Ureter (tissue), 1 donor: ENCODE measurements at places on chromosomes 7 and 10.

GRCh38 chr7:124379296-124379695 lies 346.4 kb upstream of the TMEM229A start:
- no peak for DNase-seq

- DNase-seq, result no peak
Measured at GRCh38 chr10:94344522-94345122, 18.1 kb downstream of the NOC3L start.

GRCh38 chr7:55565681-55566080 lies 6.6 kb downstream of the VOPP1 start:
- DNase-seq, result no peak

GRCh38 chr10:61986382-61986781 lies 84.9 kb downstream of the ARID5B start:
- DNase-seq, result no peak

DNA sequence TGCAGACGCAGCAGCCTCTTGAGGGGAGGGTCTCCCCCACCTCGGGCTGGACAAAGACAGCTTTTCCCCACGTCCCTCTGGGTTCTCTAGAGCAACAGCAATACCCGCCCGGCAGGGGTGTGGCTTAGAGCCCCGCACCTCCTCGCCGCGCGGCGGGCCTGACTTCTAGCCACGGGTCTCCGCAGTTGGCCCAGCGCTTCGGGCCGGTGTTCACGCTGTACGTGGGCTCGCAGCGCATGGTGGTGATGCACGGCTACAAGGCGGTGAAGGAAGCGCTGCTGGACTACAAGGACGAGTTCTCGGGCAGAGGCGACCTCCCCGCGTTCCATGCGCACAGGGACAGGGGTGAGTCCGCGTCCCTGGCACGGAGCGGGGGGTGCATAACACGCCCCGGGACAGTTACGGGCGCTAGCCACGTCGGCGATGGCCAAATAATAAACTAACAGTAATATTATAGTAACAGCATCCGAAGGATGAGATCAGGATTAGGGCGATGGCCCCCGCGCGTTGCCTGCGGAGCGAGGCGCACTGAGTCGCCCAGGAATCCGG lies 1.2 kb downstream of the CYP2E1 start:
- no peak for DNase-seq

DNA sequence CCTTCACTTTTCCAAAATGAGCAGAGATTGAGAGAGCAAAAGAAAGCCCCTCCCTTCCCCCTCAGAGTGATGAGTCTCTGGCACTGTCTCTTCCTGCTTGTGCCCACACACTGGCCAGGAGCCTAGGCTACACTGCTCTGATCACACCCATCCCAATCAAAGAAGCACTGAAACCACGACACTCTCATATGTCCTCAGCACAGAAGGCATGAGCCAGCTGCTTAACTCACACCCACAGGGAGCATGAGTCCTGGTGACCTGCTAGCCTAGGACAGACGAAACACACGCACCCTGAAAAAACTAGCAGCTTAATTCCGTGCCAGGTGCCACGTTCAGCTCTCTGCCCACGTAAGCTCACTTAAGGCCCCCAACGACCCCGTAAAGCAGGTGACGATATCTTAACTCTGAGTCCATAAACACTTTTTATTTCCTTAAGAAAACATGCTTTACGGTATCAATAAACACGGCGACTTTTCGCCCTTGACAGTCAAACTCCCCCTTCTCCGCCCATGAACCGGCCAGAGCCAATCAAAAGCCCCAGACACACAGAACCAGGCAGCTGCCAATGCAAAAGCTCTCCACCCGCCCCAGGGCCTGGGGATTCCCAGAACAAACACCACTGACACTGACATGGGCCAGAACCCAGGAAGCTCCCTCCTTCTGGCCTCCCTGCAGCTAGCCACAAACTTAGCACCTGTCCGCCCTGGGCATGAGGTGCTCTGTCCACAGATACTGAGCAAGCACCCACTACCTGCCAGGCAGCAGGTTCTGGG lies 69.0 kb downstream of the TNRC18 start:
- no peak for DNase-seq

DNA sequence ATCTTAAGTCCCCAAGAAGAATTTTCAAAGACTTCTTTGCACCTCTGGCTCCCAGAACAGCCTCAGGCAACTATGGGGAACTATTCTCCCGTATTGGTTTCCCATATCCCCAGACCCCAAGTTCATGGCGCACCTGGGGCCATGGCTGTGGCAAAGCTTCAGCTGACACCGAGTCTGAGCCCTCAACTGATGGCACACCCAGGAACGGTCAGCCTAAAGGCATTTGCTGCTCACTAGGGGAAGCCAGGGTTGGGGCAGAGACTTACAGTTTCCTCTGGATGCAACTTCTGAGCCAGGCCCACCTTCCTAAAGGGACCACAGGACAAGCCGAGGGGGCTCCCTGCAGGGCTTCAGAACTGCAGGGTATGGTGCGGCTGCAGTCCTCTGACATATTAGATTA lies 13.7 kb upstream of the CPA1 start:
- no peak for DNase-seq

- no peak for DNase-seq
Measured at GRCh38 chr7:47273974-47274766, 307.7 kb downstream of the TNS3 start.

- DNase-seq, result no peak
Measured at GRCh38 chr7:98810153-98810802, 59.5 kb downstream of the TMEM130 start.

GRCh38 chr10:45439365-45439764 lies 65.3 kb downstream of the ALOX5 start:
- no peak for DNase-seq

GRCh38 chr10:30422981-30423654 lies 10.9 kb upstream of the MAP3K8 start:
- peak; percentile 83 for DNase-seq

- DNase-seq, result no peak
Measured at GRCh38 chr7:12158334-12159060, 52.6 kb upstream of the TMEM106B start.

DNA sequence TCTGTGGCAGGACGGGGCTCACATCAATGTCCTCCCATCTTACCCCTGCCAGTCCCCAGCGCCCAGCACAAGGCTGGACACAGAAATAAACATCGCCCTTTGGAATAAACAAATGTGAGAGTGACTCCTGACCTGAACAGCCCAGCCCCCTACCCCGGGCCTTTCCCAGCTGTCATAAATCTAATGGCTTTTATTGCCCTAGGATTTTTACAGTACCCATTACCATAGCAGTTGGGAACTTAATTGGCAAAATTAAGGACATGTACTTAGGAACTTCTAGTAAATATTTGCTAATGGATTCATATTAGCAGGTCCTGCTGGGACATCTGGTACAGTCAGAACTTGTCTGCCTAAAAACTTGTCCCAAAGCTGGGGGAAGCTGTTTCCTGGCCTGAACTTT lies 76.6 kb downstream of the GLRX3 start:
- no peak for DNase-seq

- peak; percentile 34 for DNase-seq
Measured at GRCh38 chr10:80275756-80276155, 13.7 kb downstream of the MAT1A start.

DNA sequence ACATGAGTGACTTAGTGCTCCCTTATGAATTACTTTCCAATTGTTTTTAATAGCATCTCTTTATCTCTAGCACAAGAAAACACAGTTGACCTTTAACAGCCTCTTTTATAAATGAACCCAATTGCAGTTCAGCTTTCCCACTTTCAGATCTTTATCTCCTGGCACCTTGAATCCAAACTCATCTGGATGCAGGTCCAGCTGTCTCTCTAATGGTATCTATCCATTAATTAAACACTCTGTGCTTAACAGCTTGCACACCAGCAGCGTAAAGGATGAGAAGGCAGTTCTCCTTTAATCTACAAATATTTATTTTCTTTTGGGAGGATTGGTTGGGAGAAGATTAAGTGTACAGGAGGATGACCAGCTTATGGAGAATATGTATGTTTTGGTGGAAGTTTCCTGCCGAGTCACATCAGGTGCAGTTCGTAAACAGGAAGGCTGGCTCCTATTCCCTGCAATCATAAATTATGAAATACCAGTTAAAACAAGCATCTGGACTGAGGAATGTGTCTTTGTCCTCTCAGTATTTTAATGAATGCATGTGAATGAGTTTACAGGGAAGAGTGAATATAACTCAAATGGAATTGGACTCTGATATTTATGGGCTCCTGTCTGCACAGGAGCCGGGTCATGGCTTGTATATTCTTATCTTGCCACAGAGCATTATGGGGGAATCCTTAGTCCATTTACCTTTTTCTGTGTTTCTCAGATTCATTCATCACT lies 232.7 kb downstream of the PHF14 start:
- no peak for DNase-seq

DNA sequence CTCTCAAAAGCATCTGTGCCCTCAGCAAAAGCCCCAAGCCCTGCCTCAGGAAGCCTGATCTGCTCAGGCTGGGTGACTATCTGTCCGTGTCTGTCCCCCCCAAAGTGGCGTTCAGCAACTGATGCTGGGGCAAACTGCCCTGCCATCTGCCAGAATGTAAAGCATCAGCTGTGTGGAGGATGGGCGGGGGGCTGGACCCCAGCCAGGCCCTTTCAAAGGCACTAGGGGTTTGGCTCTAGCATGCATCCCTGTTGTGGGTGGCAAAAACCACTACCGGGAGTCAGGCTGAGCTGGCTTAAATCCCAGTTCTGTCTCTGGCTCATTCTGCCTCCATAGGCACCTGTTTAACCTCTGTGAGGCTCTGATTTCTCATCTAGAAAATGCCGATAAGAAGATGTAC lies 35.5 kb downstream of the GPRIN2 start:
- peak; percentile 41 for DNase-seq

DNA sequence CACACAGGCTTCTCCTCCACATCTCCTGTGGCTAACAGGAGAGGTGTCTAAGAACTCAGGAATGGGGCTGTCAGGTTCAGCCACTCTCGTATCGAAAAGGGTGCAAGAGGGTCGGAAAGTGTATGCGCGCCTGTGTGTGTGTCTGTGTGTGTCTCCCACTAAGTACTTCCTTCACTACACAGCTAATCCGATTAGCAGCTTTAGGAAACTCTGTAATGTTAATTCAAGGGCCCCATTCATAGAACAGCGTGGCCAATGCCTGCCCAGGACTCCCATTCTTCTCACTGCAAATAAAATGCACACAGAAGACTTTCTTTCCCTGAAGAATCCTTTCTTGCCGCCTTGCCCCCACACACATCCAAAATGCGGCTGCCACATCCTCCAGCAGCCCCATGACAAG lies 39.9 kb downstream of the TLL2 start:
- DNase-seq, result no peak

DNA sequence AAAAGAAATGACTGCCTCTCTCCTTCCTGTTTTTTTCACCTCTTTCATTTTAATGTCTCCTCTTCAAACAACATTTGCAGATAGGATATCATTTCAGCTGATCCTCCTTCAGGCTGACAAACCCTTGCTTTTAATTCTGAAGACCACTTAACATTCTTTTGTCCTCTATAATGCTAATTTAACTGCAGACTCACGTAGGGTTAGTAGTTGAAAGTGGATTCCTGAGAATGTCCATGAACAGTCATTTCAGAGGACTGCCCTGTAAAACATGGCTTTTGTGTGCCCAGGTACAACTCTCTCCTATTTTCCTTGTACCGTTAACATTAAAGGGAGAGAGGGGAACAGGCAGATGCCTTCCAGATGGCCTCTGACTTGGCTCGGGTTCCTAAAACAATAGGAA lies 524.4 kb downstream of the SDK1 start:
- DNase-seq, result no peak

GRCh38 chr7:26700386-26700785 lies 164.0 kb downstream of the SKAP2 start:
- DNase-seq, result no peak

DNA sequence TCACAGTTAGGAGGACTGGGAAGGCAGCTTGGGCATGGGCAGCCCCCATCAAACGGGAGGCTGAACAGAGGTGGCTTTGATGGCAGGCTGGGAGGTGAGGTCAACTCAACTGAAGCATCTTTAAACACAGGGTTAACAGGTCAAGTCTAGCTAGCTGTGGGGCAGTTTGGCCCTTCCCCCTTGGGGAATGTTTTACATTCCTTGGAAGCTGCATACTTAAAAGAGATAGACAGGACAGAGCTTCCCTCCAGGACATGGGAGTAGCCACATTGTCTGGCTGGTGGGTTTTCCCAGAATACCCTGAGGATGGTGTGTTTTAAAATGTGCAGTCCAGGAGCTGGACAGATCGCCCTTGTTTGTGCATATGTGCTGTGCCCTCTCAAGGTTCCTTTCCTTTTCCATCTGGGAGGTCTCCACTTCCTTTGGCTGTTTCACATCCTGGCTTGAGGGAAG lies 6.8 kb upstream of the RASSF4 start:
- DNase-seq, result no peak

GRCh38 chr10:110265573-110266193 lies 39.0 kb downstream of the SMNDC1 start:
- no peak for DNase-seq

GRCh38 chr10:61830072-61830845 lies 71.2 kb upstream of the ARID5B start:
- no peak for DNase-seq

DNA sequence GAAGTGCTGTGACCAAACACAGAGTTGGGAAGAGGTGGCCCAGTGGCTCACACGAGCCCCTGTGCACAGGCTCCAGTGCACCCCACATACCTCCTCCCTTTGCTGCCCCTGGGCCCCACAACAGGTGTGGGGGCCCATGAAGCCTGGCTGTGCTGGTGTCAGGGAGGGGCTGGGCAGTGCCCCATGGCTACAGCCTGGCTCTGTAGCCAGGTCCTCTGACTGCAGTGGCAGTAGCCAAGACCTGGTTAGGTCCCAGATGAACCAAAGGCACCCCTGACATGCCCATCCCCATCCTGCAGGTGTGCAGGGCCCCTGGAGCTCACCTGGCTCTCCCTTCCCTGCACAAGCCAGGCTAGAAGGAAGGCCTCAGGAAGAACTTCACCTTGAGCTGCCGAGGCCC lies 176.3 kb downstream of the GRID1 start:
- DNase-seq, result no peak

GRCh38 chr10:90451283-90451682 lies 406.6 kb downstream of the HTR7 start:
- DNase-seq, result no peak

- no peak for DNase-seq
Measured at GRCh38 chr10:61617586-61617985, 45.1 kb upstream of the CABCOCO1 start.

GRCh38 chr10:109202111-109202510 lies 721.2 kb downstream of the XPNPEP1 start:
- no peak for DNase-seq

- DNase-seq, result no peak
Measured at GRCh38 chr10:20634839-20635238, 262.3 kb downstream of the NEBL start.

GRCh38 chr10:96082748-96083147 lies 39.4 kb downstream of the CCNJ start:
- no peak for DNase-seq

GRCh38 chr7:131653418-131654248 lies 97.2 kb upstream of the PODXL start:
- DNase-seq, result no peak

- no peak for DNase-seq
Measured at GRCh38 chr7:107284911-107285479, 116.2 kb downstream of the HBP1 start.

DNA sequence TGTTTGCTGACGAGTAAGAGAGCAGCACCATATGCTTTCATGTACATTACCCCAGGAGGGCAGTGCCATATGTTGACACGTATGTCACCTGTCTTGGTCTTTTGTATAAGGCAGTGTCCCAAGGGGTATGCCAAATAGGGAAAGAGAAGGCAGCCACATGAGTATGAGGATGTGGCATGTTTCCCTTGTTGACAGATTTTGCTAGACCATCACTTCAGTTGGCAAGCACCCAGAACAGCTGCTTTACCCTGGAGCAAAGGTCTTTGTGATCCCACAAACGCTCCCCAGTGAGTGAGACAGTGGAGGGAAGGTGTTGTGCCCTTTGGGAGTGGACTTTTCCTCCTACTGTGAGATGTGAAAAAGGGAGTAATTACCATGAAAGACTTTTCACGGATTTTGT lies 350.1 kb downstream of the ETV1 start:
- no peak for DNase-seq
